ENCODE measurements at places on chromosomes 6 and 20. TPM values are rescaled to one million over a fixed set of nuclear protein-coding genes. Genes with fewer than 3 reads are reported as not detected.
A peak's percentile ranks its signal among the peaks of the same experiment; 100 is the strongest.

- DNase-seq = no peak
Measured at GRCh38 chr6:165376100-165376499, 66.7 kb upstream of the C6orf118 start.

DNA sequence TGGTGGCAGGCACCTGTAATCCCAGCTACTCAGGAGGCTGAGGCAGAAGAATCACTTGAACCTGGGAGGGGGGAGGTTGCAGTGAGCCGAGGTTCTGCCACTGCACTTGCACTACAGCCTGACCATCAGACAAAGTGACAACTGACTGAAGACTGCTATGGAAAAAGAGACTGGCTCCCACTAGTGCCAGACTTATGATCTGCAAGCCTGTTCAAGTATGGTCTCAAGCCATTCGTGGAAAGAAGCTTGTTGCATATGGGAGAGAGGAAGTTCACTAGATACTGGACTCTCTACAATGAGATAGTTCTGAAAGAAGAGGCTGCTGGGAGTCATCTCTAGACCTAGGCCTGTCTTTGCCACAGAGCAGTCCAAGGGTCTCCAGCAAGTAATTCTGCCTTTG, 26.7 kb downstream of the MDN1 start:
- DNase-seq = peak; percentile 29

DNA sequence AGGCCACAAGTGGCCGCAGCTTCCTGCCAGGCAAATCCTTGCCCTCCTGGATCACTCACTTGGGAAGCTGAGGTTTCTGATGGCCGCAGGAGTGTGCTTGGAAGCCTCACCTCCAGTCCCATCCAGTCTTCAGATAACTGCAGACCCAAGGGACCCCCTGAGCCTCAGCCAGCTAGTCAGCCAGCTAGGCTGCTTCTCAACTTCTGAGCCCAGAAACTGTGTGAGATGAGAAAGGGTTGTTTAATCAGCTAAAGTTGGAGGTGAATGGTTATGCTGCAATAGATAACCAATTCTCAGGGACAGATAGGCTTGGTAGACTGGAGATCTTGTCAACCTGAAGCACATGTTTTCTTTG, 96.9 kb downstream of the THBS2 start:
- DNase-seq = no peak

Gene DLK2
- 0.51 TPM for total RNA-seq

GRCh38 chr6:164072240-164072666, 657.7 kb downstream of the QKI start:
- no peak for DNase-seq

Gene PPDPF
- 236 TPM for total RNA-seq

- DNase-seq = peak; percentile 70
Measured at GRCh38 chr6:51855310-51856082, 231.9 kb downstream of the PKHD1 start.

Gene EDN3
- not detected for total RNA-seq

- DNase-seq = peak; percentile 70
Measured at GRCh38 chr6:13538084-13538483, 36.3 kb upstream of the SIRT5 start.

DNA sequence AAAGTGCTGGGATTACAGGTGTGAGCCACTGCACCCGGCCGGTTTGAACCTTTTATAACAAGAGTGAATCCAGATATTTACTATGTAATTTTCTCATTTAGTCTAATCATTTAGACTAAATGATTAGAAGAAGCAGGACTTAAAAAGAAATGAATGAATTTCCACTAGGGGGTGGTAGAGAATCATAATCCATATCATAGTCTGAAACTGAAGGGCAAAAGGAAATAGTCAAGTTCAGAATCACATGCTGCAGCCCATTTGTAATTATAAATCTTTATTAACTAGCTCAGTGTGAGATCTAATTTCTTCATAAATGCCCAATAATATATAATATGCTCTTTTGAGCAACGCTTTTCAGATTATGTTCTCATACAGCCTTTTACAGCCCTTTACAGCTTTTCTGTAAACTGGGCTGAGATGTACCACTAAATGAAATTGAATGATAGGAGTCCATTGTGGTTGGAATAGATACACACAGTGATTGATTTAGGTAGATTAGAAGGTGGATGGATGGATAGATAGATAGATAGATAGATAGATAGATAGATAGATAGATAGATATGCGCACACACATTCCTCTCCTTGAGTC, 31.8 kb downstream of the PSMB9 start:
- DNase-seq = peak; percentile 75

DNA sequence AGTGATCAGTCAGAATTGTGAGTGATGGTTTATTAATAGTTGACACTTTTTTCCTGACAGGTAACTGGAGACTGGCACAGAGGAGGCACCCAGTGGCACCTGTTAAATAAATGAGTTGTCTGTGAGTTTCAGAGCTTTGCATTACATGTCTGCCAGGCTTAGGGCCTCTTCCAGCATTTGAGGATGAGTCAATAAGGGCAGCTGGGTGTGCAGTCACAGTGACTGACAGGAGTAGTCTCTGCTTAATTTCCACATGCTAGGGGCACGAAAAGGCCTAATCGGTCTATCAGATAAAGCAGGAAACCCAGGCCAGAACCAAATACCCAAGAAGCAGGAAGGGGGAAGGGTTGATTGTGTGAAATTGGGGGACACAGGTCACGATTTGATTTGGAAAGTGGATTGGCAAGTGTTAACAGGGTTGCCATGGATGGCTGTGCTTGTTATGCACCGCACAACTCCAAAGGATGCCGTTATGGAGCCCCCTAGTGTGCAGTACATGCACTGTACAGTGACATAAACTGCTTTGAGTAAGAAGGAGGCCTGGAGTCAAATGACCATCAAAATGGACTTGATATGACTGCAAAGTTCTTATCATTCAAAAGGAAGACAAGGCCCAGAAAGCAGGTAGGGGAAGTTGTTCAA, 111.9 kb upstream of the GGTLC1 start:
- DNase-seq = peak; percentile 73

Gene COL12A1
- total RNA-seq = 1,033 TPM

Gene EYA2
- total RNA-seq = not detected

DNA sequence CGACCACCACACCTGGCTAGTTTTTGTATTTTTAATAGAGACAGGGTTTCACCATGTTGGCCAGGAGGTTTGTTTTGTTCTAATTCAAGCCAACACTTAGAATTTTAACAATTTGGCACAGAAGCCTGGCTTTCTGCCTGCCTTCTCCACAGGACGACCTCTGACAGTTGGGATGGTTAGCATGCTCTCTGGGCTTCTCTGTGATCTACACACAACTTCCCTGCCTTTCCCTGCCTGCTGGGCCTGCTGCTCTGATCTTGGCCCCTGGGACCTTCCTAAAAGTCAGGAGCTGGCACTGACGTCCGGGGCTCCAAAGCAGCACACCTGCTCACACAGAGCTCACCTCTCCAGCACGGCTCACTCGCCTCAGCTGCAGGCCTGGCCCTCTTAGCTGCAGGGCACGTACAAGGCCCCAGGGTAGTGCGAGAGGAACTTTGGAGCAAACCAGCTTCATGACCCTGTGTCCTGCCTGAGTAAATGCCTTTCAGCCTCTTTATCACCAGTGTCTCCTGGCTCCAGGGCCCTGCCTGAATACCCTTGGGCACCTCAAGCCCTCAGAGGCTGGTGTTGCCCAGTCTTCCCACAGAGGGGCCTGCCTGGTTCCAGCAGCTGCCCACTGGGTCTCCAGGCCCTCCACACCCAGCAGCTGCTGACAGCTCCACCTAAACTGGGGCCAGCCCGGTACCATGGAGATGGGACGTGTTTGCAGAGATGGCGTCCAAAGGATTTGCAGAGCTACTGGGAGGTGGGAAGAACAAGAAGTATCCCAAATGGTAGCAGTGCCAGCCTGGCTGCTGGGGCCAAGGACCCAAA, 96.0 kb downstream of the PSMB1 start:
- DNase-seq = no peak

GRCh38 chr20:33927724-33928123, 66.0 kb upstream of the RALY start:
- no peak for DNase-seq

GRCh38 chr6:142848976-142849375, 96.0 kb downstream of the HIVEP2 start:
- no peak for DNase-seq

Gene C6orf163
- 1.5 TPM for total RNA-seq

Gene COL19A1
- total RNA-seq = not detected

GRCh38 chr20:21053002-21053762, 53.0 kb downstream of the LINC00237 start:
- DNase-seq = no peak

Gene LY6G6C
- not detected for total RNA-seq

DNA sequence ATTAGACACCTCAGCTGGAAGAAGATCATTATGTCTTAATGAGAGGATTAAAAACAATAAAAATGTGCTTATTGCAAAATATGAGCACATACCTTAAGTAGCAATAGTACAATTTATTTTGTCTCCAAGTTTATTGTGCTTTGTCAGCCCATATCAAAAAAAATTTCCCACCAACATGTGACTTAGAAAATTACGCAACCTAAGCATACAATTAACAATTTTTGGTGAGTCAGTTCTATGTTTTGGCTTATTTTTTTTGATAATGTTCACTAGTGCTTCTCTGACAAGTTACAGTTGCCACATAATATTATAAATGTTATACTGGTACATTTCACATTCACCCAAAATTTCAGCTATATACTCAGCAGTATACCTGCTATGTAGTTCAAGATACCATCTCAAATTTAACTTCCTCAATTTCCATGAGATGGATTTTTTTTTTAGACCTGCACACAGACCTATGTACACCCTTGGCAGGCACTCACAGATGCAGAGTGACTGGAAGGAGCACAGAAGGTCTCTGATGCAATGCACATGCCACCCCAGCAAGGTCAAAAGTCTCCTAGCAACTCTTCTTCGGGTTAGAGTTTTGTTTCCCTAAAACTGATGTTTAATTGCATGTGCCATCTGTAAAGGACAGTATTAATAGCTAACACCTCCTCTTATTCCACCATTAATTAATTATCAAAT, 112.4 kb downstream of the PRKN start:
- peak; percentile 57 for DNase-seq

Gene CRISP2
- total RNA-seq = not detected

- DNase-seq = no peak
Measured at GRCh38 chr6:98343004-98343403, 491.4 kb upstream of the POU3F2 start.

GRCh38 chr6:9422138-9422537, 986.8 kb upstream of the SLC35B3 start:
- no peak for DNase-seq

Gene SUMO4
- total RNA-seq = 6.3 TPM

Gene VSTM2L
- total RNA-seq = 9.2 TPM

Gene AIG1
- total RNA-seq = 33.1 TPM

- DNase-seq = no peak
Measured at GRCh38 chr6:170525795-170526194, 27.3 kb downstream of the PSMB1 start.

GRCh38 chr6:90127595-90127994, 169.0 kb downstream of the BACH2 start:
- DNase-seq = no peak

DNA sequence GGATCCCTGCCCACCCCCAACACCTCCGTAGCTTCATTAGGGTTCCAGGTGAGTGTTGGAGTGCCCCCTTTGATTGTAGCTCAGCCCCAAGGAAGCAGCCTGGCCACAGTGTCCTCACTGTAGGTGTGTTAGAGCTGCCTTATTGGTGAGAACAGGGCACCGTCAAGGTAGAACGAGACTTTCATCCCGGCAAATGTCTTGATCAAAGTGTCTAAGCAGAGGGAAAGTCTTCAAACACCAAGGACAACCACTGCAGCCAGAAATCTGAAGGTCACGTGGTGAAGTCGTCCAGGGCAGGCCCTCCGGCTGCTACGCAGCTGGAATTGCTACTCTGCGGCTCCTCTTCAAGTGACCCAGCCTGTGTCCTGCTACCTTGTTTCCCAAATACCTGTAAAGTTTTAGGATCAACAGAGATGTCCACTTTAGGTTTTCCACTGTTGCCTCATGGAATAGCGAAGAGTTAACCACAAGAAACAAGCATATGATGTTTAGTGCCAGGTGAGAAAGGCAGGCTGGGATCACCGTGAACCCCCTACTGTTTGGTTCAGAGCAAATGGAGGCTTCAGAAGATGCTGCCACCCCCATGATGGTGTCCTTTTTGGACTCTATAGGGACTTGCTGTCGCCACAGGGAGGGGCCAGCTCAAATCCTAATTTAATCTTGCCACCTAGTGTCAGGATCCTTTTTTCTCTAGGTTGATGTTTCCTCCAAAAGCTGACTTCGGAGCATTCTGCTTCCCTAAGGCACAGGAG, 1.7 kb upstream of the DLL1 start:
- peak; percentile 49 for DNase-seq

DNA sequence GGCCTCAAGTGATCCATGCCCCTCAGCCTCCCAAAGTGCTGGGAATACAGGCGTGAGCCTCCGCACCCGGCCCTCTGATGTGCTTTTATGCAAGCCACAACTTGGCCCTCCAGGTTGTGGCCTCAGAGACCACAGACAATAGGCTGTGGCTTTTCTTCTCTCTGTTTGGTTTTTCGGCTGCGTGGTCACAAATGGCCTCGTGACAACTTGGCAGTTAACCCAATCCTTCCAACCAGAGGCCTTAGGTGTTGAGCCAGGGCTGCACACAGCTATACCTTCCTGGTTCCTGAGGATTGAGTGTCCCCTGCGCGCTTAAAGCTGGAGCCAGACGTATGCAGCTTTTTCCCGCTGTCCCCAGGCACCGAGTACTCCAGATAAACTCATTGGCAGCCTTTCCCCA, 6.3 kb upstream of the TGM3 start:
- no peak for DNase-seq

Gene ZNF335
- total RNA-seq = 12.6 TPM

Gene ZBTB46
- 3.9 TPM for total RNA-seq

- DNase-seq = no peak
Measured at GRCh38 chr20:59987135-59987534, 28.9 kb downstream of the CDH26 start.

DNA sequence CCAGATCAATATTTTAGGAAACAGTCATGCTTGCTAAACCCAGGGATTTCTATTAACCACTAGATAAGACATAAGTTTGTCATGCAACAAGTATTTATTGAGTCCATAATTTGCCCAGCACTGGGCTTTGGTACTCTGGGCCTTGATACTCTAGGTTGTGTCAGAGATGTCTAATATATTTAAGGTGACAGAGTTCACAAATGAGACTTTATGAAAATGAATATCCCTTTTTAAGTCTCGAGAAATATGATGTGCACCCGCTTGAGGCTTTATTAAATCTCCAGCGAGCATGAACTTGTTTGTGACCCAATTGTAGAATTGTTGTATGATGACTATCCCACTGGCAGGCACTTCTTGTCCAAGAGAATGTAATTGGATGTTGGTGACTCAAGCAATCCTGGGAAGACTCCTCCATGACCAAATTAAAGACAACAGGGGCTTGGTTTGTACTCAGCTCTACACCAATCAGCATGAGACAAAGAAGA, 109.2 kb downstream of the ESR1 start:
- peak; percentile 95 for DNase-seq

- peak; percentile 29 for DNase-seq
Measured at GRCh38 chr6:99344289-99344688, 5.2 kb downstream of the FAXC start.

DNA sequence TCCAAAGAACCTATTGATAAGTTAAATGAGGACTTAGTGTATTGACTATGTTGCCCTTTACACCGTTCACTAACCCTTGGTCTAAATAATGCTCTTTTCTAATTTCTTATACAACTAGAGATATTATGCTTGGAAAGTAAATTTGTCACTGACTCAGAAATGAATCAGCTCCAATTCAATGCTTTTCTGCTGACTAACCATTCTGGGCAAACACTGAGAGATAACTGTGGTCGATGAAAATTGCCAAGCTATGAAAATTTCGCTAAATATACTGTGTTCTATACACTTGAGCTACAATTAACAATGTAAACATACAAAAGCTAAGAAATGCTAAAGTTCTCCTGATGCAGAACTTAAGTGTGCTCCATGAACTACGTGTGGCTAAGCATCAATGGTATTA, 23.1 kb upstream of the FBXO9 start:
- peak; percentile 93 for DNase-seq

Data from GM23248 (cell line).